MCF 10A (cell line): ENCODE measurements at places on chromosomes 13 and 19. TPM values are rescaled to one million over a fixed set of nuclear protein-coding genes. Genes with fewer than 3 reads are reported as not detected.

- no peaks in the 10 kb centered on the region for H3K36me3 ChIP-seq
- H3K27me3 ChIP-seq, result no peaks in the 10 kb centered on the region
- peaks cover 26% of the 10 kb centered on the region for H3K4me1 ChIP-seq
- H3K27ac ChIP-seq, result peak overlapping the region; percentile 85
- peak overlapping the region; percentile 62 for H3K4me3 ChIP-seq
- DNase-seq, result peak; percentile 82
These were observed 14.3 kb downstream of the IER2 start for GRCh38 chr19:13164343-13165161.

GRCh38 chr13:106617561-106617960 is 49.6 kb upstream of the ARGLU1 start:
- peaks cover 18% of the 10 kb centered on the region for H3K4me1 ChIP-seq
- no peak overlapping the region for H3K4me3 ChIP-seq
- no peak overlapping the region for H3K27ac ChIP-seq
- H3K27me3 ChIP-seq, result peaks cover 10% of the 10 kb centered on the region

- H3K27ac ChIP-seq, result no peak overlapping the region
- H3K36me3 ChIP-seq, result peaks cover 5% of the 10 kb centered on the region
- no peaks in the 10 kb centered on the region for H3K4me1 ChIP-seq
- no peaks in the 10 kb centered on the region for H3K27me3 ChIP-seq
- H3K4me3 ChIP-seq, result no peak overlapping the region
These were observed 20.7 kb downstream of the COL4A1 start for GRCh38 chr13:110285991-110286832.

DNA sequence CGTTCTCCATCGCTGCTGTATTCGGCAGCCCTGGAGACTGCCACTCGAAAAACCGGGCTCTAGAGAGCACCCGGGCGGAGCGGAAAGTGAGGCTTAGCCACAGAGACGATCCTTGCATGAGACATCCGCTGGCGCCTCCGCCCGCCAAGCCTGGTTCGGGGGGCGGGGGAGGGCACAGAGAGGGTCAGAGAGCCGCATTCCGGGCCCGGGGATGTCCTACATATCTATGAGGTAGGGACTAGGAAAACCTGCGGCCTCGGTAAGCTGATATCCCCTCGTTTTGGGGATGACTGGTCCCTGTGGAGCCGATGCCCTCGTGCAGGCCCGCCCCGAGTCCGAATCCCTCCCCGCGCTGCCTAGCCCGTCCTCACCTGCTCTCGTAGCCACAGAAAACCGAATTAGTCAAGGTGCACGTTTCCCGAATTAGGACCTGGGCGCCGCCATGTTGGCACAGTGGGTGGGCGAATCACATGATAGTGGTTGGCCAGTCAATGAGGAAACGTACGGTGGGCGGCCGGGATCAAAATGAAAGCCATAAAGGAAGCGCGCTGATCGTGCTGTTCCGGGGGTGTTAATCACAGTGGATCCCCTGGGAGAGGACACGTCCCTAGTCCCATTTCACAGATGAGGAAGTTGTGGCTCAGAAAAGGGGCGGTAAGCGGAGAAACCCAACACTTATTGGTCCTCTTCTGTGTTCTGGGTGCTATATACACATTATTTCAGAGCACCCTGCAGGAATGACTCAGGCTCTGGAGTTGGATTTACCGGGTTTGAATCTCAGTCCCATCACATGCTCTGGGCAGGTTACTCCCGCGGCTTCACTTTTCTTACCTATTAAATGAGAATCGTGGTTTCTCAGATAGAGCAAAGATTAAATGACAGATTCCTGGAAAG is at the start of gene TRMT1:
TSS of gene TRMT1 (minus strand) at position 459 of the 894 bp plus-strand sequence. CDS start at position 118, 341 bp downstream.
- H3K36me3 ChIP-seq, result peaks cover 26% of the 10 kb centered on the region
- H3K27me3 ChIP-seq, result no peaks in the 10 kb centered on the region
- peak within 1 kb of the TSS; percentile 98 for H3K27ac ChIP-seq
- H3K4me1 ChIP-seq, result peaks cover 22% of the 10 kb centered on the region
- peak within 1 kb of the TSS; percentile 98 for H3K4me3 ChIP-seq
- peak; percentile 95 for DNase-seq

DNA sequence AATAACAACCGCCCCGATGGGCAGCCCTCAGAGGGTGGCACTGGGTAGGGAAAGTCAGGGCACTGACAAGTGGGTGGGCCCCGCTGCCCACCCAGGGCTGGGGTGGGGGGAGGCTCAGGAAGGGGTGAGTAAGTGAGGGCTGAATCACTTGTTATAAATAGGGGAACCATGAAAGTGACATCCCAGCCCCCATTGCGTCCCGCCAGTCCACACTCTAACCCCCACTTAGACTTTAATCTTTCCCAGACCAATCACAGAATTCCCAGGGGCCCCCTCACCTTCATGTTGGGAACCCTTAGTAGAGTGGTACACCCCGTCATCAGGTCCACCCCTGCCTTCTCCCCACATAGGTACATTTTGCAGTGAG is 37.0 kb upstream of the NANOS3 start:
- peak overlapping the region; percentile 95 for H3K27ac ChIP-seq
- DNase-seq, result no peak
- no peaks in the 10 kb centered on the region for H3K27me3 ChIP-seq
- H3K4me1 ChIP-seq, result peaks cover 22% of the 10 kb centered on the region
- H3K4me3 ChIP-seq, result peak overlapping the region; percentile 96

The GDF15 gene
- 193 and 288 TPM in 2 replicates for total RNA-seq

The GPC6 gene
- 8.4 and 9.7 TPM in 2 replicates for total RNA-seq
